NCI-H187 treated with DMSO at 0.1 percent for 48 hours (cell line): ENCODE measurements at places on chromosomes 16 and 17.

DNA sequence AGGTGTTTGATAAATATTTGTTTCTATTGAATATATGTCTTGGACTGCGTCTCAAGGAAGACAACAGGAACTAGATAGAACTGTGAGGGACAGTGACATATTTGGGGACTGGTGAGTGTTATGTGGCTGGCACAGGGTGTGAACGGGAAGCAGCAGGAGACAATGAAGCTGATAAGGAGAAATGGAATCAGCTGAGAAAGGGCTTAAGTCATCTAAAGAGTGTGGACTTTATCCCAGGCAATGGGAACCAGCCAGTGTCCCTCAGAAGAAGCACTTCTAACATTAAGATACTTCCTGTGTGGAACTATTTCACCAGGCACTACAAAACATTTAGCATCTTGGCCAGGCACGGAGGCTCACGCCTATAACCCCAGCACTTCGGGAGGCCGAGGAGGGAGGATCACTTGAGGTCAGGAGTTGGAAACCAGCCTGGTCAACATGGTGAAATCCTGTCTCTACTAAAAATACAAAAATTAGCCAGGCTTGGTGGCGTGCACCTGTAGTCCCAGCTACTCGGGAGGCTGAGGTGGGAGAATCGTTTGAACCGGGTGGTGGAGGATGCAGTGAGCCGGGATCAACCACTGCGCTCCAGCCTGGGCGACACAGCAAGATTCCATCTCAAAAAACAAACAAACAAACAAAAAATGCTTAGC, 41.2 kb downstream of the ARHGAP17 start:
- no peak for DNase-seq

- no peak for DNase-seq
Measured at GRCh38 chr16:67162506-67163163, 1.9 kb upstream of the HSF4 start.

GRCh38 chr16:89484923-89485679, 5.3 kb downstream of the ANKRD11 start:
- no peak for DNase-seq

- DNase-seq = no peak
Measured at GRCh38 chr17:72927760-72928159, 164.7 kb downstream of the SLC39A11 start.

- DNase-seq = no peak
Measured at GRCh38 chr17:44324092-44324570, 492 bp downstream of the SLC25A39 start.

DNA sequence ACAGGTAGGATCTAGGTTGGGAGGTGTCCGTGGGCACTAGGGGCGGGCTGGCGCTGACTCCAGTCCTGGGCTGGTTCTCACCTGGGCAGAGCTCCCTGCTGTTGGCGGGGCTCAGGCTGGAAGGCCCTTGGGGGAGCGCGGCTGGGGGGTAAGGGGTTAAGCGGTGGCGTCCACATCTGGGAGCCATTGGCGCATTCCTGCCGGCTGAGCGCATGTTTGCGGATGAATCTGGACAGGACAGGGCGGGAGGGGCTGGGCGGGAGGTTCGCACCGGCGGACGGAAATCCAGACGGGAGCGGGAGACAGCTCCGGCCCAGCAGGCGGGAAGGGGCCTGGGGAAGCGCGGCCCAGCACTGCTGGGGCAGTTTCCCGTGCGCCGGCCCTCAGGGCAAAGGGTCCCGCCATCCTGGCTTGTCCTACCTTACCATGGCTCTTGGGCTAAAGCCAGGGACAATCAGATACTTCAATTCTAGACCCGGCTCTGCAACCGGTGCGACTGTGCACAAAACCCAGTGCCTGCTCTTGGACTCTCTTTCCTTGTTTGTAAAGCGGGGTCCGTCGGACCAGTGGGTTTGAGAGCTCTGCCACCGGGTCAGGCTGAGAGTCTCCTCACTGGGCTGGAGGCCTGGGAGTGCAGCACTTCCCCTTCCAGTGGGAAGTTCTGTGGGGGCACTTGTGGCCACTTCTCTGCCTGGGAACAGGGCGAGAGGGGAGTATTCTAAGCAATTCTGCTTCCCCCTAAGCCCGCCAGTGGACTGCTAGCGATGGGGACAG, 7.8 kb downstream of the RARA start:
- DNase-seq = no peak
